Central memory CD4-positive, alpha-beta T cell (primary cell): ENCODE measurements at places on chromosomes 6 and 20.

DNA sequence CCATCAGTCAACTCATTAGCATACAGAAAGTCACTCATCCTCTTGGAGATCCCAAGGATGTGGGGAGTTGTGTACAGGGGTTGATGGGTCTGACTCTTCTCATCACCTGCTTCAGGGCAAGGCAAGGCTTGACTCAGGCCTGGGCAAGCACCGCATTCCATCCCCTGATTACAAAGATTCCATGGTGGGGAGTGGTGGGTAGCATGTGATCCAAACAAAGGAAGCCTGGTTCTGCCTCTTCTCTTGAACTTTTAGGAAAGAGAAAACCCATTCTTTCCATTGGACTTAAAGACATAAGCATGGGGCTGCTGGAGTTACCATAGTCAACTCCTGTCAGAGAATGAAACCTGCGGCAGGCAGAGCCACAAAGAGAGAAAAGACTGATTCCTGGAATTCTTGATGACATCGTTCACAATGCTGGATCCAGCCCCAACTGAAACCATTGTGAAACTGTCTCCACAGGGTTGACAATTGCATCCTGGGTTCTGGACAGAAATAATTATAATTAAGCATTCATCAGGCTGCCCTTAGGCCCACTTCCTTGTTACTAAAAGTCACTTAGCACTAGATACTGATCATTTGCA is 235.8 kb upstream of the KCNG1 start:
- no peak for DNase-seq

- DNase-seq: no peak
Measured at GRCh38 chr6:43746071-43746470, 23.9 kb upstream of the VEGFA start.

DNA sequence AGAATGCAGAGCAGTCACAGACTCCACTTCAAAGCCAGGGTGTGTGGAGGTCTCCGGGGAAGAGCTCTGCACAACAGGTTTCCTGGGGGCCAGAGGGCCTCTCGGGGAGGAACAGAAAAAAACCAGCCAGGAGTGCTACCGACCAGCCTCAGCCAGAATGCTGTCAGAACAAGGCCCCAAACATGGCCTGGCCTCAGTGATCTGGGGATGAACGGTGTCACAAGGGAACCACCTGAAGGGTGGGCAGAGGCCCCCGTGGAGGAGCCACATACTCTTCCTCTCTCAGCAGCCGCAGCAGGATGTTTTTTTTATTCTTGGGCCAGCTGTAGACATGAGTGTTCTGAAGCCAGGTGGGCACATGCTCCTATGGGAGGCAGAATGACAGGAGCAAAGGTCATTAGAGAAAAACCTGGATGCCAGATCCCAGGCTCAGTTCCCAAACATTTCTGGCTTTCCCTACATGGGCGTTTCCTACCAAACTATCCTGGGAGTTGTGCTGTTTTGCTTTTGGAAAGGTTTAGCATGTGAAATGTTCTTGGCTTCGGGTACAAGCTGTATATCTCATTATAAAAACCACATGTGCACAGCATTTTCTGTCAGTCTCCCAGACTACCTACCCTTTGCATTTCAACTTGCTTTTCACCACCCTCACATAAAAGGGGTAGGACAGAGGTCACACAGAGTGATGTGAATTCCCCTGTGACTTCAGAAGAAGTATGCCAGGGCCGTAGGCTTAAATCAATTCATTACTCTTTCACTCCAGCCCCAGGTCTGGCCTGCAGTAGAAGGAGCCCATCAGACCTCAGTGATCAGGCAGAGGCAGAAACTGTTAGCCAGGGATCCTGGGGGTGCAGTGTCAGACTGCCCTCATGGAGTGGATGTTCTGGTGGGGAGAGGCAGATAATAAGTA is 46.2 kb downstream of the TRAF3IP2 start:
- DNase-seq: no peak

DNA sequence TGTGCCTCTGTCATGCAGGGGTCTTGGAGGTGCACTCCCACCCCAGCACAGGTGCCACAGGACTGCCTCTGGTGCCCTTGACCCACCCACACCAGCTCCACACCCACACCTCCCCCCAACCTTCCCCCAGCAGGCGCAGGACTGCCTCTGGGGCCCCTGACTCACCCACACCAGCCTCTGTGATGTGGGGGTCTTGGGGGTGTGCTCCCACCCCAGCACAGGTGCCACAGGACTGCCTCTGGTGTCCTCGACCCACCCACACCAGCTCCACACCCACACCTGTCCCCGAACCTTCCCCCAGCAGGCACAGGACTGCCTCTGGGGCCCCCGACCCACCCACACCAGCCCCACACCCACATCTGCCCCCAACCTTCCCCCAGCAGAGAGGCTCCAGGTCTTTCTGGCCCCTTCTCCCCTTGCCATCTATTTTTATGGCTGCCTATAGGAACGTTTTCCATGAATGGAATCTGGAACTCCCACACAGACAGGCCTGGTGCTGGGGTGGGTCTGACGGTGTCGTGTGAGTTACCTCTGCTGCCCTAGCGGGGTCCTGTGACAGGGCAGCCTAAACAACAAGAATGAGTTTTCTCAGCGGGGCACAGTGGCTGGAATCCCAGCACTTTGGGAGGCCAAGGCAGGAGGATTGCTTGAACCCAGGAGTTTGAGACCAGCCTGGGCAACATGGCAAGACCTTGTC is 23.5 kb downstream of the SLC17A9 start:
- no peak for DNase-seq

DNA sequence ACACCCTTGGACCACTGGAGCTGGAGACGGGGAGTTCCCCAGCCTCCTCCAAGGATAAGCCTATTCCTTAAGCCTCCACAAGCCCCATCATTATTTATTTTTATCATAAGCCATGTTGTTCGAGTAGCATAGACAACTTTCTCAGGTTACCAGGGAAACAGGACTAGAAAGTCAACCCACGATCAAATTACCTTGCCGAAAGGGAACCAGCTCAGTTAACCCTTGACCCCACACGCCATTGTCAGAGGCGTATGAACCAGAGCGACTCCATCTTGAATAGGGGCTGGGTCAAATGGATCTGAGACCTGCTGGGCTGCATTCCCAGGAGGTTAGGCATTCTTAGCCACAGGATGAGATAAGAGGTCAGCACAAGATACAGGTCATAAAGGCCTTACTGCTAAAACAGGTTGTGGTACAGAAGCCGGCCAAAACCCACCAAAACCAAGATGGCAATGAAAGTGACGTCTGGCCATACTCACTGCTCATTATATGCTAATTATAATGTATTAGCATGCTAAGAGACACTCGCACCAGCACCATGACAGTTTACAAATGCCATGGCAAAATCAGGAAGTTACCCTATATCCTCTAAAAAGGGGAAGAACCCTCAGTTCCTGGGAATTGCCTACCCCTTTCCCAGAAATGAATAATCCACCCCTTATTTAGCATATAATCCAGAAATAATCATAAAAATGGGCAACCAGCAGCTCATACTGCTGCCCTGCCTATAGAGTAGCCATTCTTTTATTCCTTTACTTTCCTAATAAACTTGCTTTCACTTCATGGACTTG is 22.4 kb downstream of the SYNJ2 start:
- no peak for DNase-seq

DNA sequence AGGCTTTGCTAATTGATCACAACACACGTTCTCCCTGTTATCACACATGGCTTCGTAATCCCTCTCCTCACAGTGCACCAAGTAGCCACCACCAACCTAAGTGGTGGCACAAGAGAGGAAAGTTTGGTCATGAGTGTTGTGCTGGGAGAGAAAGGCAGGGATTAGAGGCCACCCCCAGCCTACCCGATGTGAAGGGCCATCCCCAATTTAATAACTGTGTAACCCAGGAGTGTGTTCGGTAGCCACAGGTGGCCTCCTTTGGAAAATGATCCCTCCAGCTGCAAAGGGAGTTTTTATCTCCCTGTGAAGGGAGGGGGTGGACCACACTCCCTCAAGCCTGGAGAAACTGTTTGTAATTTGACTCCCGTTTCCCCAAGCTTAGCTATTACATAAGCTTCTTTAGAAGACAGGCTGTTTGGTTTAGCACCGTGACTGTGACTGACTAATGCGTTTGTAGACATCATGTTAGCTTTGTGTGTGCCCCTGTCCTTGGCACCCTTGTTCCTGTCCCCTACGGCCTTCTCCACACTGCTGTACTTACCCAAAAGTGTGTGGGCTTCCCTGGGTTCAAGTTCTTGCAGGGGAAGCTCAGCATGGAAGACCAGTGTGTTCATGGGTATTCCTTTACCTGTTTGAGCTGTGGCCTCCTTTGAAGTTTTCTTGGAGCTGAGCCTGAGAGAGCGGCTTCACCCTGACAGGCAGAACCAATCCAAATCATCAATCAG is 20.6 kb downstream of the PPP1R16B start:
- no peak for DNase-seq

GRCh38 chr6:11140056-11140455 is 28.5 kb upstream of the ERVFRD-1 start:
- no peak for DNase-seq

DNA sequence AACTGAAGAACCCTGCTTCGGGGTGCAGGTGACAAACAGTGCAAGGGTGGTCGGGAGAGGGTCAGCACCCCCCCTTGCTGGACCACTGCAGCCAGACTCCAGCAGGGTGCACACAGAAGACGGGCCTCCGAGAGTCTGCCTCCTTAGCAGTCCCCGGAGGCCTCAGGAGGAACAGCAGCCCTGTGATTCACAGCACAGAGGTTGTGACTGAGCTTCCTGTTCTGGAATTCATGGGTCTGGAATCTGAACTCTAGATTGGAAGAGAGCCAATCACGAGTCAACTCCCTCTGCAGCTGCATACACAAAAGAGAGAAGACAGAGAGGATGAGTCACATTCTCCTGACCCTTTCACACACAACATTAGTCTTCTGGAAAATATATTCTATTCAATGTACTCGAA is 249.0 kb upstream of the OPRM1 start:
- DNase-seq: no peak

GRCh38 chr6:34600796-34601195 is 44.7 kb upstream of the SPDEF start:
- DNase-seq: no peak

- DNase-seq: peak; percentile 42
Measured at GRCh38 chr6:154928325-154928922, 66.7 kb upstream of the TIAM2 start.
